ENCODE measurements at places on chromosomes 3 and 15.

- DNase-seq, result no peak
Measured at GRCh38 chr3:19652336-19652735, 281.7 kb downstream of the EFHB start.

GRCh38 chr15:29266052-29266582, 3.5 kb downstream of the NSMCE3 start:
- no peak for DNase-seq

DNA sequence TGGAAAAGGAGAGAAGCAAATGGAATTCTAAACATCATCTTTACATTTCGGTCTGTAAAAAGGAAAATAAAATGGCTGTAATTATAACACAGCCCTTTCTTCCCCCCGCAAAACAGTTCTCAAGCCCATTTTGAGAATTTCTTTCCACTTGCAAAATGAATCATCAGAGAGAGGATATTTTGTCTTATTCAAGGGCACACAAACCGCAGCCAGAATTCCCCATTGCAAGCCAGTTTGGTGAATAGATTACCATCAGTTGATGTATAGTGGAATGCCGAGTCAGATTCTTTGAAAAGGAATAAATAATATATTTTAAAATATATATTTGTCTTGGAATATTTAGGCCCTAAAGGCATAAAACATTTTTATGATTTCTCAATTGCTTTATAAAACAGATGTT, 420.4 kb upstream of the SEMA6D start:
- no peak for DNase-seq

GRCh38 chr15:66833803-66834202, 131.8 kb downstream of the SMAD6 start:
- no peak for DNase-seq

DNA sequence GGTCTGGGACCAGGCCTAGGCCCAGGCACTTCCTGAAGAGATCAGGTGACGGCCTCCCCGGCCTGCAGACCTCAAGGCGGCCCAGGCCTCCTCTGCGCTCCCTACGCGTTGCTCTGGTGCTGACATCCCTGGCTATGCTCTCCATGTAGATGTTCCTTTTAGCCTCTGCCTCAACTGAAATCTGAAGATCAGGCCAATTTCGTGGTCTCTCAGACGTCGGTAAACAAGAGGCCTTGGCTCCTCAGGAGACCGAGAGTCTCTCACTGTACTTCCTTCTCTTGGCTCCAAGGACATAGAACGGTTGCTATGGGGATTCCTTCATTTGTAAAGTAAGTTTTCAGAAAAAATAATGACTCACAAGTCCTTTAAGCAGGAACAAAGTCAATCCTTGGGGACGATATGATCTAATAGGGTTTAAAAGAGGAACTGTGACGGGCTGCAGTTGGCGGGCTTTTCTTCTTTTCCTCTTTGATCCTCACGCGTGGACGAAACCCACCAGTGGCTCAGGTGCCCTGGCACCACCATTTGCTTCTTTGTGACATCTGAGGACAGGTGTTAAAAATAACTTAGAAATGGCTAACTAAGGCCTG, 55.6 kb upstream of the CGNL1 start:
- DNase-seq, result no peak

DNA sequence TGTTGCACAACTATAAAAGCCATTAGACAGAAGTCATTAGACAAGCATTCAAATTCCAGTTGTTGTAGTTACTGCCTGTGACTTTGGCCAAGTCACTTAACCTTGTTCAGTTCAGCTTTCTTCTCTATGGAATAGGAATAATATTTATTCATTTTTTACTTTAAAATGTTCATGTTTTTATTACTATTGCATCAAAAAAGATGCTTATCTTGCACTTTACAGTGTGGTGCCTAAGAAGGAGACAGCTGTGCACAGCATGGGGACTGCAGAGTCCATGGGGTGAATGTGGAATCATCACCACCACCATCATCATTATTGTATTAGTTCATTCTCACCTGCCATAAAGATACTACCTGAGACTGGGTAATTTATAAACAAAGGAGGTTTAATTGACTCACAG, 504.2 kb downstream of the SOX2 start:
- no peak for DNase-seq

- DNase-seq, result no peak
Measured at GRCh38 chr3:14774431-14774830, 44.3 kb upstream of the FGD5 start.

DNA sequence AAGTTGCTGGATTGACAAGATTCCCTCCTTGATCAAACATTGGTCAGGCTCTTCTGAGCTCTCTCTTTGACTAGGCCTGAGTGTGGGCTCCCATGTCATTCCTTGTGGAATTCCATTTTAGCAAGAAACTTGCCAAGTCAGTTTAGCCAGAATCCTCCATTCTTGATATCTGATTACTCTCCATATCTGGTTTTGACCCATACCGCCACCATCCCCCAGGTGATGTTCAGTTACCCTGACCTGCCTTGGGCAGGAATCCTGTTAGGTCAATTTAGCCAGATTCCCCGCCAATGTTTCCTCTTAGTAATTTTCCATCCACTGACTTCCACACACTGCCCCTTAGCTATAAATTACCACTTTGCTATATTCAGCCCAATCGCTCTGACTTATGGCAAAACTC, 1.0 kb upstream of the PCCB start:
- DNase-seq, result no peak

DNA sequence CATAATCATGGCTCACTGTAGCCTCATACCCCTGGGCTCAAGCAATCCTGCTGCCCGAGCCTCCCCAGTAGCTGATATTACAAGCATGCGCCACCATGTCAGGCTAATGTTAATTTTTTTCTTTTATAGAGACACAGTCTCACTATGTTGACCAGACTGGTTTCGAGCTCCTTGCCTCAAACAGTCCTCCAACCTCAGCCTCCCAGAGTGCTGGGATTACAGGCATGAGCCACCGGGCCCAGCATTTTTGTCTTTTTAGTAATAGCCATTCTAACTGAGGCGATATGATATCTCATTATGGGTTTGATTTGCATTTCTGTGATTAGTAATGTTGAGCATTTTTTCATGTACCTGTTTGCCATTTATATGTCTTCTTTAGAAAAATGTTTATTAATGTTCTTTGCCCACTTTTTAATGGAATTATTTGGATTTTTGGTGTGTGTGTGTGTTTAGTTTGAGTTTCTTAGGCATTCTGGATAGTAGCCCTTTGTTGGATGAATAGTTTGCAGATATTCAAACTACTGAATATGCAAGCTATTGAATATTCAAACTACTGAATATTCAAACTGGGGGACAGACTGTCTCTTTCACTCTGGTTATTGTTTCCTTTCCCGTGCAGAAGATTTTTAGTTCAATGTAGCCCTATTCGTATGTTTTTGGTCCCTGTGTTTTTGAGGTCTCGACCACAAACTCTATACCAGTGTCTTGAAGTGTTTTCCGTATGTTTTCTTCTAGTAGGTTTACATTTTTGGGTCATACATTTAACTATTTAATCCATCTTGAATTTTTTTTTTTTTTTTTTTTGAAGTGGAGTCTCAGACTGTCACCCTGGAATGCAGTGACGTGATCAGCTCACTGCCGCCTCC, 39.2 kb downstream of the CCDC66 start:
- DNase-seq, result no peak

DNA sequence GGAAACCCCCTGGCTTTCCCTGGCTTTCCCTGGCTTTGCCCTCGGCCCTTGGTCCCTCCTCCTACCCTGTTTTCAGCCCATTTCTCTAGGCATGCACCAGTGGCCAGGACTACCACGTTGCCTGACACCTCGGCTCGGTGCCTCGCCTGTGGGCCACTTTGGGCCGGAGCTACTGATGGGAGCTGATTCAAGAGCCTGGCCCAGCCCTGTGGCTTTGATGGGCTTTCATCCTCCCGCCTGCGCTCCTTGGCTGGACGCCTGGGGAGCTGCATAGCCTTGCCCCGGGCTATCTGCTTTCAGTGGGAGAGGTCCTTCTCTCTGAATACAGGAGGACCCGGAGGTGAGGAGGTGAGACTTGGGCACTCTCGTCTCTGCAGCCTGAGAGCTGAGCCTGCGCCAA, 192.7 kb upstream of the HES1 start:
- no peak for DNase-seq

DNA sequence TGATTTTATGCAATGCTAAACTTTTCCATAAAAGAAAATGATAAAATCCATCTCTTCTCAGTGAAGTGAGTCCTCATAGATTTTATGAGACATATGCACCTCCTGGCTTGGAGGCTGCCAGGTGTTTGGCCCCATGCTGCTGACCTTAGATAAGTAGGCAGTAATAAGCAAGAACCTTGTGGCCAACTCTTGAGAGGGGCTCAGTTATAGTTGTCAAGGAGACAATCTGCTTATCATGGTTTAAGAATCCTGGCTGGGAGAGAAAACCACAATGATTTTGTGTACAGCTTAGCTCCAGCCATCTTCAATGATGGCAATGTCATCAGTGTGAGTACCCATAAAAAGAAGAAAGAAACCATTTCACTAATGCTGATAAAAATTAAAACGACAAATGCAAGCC, 252.1 kb downstream of the CPNE4 start:
- DNase-seq, result no peak

DNA sequence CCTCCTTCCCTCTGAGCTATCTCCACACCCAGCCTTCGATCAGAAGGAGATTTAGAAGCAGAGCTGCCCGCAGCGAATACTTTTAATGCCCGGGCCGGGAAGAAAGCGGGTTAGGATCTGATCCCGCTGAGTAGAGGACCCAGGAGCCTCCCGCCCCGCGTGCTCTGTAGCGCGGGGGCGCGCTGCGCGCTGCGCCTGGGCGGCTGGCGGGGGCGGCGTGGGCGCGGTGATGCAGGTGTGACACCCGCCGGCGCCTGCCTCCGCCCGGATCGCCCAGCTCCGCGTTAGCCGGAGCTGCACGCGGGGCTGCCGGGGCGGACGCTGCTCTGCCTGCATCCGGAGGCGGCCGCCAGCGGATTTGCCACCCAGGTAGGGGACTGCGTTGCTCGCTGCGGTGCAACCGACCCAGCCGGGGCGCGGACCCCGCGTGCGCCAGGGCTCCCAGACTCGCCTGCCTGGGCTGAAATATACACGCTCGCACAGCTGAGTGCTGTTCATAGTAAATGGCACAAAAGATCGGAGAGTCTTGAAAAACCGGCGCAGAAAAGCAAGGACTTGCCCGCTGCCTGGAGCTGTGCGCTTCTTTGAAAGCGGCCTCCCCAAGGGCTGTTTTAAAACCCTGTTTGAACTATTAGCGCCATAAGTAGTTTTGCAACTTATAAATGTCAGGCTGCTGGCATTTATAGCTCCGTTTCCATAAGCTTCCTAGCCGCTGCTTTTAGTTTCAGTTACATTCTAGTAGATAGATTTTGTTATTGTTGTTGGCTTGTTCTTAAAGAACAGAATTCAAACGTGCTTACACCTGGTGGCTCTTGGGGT, at the start of gene SV2B:
TSS of gene SV2B (plus strand) at position 263 of the 819 bp plus-strand sequence. CDS start 126,007 bp downstream, outside the sequence.
- DNase-seq, result no peak

DNA sequence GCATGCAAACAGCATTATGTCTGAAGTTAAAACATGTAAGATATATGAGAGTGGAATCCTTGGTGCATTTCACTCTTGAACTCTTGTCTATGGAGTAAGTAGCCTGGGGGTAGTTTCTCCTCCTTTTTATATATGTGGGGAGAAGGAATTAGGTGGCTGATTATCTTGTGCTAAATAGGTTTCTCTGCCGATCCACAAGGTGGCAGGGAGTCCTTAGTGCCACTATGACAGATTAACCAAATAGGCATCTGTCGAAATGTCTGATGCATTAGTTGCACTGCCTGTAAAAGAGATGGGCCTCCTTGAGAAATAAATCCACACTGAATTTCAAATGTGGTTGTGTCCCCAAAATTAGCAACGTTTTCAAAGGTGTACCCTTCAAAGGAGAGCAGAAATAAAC, 170.1 kb downstream of the CNTN4 start:
- no peak for DNase-seq

- no peak for DNase-seq
Measured at GRCh38 chr3:144363856-144364255, 392.2 kb downstream of the DIPK2A start.

DNA sequence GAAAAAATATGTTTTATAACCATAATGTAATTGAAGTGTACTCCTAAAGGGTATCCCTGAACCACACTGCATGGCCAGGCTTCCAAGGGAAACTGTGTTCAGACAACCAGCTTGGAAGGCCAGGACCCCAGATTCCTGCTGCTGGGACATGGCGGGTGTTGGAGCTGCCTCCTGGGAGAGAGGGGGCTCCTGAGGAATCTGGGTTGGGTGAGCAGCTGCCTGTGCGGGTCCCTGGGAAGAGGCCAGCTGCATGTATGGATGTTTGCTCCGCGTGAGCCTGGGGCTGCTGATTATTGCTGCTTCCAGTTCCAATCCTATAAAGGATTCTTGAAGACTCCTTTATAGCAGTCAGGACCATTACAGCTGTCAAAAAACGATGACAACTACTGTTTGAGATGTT, 348.6 kb upstream of the ICE2 start:
- DNase-seq, result no peak

DNA sequence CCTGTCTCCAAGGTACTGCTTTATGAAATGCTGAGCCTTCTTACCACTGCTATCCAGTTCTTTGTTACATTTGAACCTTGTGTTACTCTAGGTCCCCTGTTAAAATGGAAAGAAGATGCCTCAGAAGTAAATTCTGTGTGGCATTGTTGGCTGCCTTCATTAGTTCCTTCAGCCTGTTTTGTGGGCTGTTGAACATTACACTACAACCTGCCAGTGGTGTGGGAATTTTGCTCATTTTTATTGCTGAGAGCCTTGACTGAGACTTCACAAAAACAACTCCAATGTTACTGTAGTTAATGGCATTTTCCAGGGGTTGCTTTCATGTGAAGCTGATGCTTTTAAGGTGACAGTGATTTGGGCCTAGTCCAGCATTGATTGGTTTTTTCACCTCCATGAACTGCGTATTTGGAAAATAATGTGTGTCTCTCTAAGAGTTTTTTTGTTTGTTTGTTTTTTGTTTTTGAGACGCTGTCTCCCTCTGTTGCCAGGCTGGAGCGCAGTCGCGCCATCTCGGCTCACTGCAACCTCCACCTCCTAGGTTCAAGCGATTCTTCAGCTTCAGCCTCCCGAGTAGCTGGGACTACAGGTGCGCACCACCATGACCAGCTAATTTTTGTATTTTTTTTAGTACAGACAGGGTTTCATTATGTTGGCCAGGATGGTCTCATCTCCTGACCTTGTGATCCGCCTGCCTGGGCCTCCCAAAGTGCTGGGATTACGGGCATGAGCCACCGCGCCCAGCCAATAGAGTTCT, 4.3 kb downstream of the MAPK6 start:
- no peak for DNase-seq

GRCh38 chr3:46887980-46888494, 10.5 kb downstream of the PTH1R start:
- DNase-seq, result no peak

- DNase-seq, result peak; percentile 84
Measured at GRCh38 chr15:88450125-88450798, 16.9 kb downstream of the MRPL46 start.

- peak; percentile 79 for DNase-seq
Measured at GRCh38 chr15:51192521-51193280, 98.0 kb upstream of the TNFAIP8L3 start.

DNA sequence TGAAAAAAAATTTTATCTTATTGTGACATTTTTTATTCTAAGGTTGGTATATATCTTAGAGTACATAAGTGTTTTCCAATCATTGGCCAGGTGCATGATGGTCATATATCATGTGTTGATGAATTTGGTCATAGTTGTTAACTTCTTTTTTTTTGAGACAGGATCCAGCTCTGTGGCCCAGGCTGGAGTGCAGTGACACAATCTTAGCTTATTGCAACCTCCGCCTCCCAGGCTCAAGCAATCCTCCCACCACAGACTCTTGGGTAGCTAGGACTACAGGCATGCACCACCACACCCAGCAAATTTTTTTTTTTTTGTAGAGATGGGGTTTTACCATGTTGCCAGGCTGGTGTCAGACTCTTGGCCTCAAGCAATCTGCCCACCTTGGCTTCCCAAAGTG, 44.0 kb downstream of the PCCB start:
- DNase-seq, result no peak
